ENCODE measurements at places on chromosomes 4 and X.
A peak's percentile ranks its signal among the peaks of the same experiment; 100 is the strongest.

GRCh38 chr4:73764513-73764912, 24.1 kb downstream of the CXCL8 start:
- peak; percentile 10 for DNase-seq

GRCh38 chr4:113575401-113575800, 186.1 kb downstream of the CAMK2D start:
- DNase-seq = peak; percentile 80

DNA sequence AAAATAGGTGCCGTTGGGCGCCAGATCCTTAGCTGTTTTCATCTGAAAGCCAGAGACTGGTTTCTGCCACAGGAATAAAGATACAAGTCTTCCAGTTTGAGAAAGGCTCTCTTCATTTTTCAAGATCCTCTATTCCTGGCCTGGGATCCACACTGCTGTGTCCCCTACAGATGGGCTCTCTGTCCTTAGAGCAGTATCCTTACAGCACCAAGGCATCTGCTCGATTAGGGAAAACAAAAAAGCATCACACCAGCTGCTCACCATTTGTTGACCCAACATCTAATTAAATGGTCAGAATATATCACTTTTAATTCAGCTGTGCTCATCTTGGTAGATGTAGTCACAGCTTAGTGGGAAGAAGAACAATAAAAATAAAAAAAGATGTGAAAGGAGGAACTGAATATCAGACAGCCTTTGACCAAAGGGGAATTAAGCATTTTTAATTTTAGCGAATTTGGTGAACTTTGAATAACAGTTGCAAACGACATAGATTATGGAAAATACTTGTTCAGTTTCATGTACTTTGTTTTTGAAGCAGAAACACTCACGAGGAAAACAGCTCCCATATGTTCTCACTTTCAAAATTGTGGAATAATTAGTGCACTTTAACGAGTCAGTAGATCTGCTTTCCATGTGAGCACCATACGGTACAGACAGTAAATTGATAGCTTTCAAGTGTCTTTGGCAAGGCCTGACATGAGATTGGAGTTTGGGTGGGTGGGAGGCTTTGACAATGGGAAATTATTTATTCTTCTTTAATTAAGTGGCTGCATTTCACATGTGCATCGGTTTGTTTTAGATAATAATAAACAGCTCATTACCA, 148.4 kb upstream of the CLNK start:
- DNase-seq = no peak

DNA sequence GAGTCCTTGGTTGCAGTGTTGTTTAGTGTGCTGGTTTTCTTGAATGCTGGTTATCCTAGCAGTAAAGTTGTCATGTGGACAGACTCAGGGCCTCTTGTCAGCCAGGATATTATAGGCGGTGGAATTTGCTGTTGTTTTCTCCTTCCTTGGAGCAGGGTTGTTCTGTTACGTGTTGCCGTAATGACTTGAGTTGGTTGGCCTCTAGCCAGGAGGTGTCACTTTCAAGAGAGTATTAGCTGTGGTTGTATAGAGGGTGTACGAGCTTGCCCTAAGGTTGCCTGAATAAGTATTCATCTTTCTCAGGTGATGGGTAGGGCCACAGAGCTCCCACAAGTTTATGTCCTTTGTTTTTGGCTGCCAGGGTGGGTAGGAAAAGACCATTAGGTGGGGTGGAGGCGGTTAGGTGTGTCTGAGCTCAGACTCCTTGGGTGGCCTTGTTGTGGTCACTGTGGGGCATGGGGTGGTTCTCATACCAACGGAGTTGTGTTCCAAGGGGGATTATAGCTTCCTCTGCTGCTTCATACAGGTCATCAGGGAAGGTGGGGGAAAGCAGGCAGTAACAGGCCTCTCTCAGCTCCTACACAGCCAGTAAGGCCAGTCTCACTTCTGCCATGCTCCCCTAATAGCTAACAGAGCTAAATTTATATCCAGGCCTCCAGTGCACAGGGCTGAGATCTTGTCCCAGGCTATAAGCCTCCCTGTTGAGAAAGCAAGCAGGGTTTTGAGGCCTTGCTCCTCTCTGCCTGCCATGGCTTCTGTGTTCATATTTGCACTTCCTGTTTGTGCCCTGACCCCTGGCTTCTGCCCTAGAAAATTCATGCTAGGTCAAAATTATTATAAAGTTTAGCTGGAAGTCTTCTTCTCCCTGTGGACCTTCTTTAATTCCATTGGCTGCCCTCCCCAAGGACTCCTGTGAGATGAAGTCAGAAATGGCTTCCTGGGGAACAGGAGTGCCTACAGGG, 594.7 kb downstream of the RAPGEF2 start:
- DNase-seq = no peak

- DNase-seq = peak; percentile 91
Observed at GRCh38 chrX:130878350-130879341, 24.4 kb downstream of the ENOX2 start.

GRCh38 chrX:15529165-15529564, 28.6 kb downstream of the BMX start:
- no peak for DNase-seq

GRCh38 chrX:48102874-48103374, 27.5 kb upstream of the SPACA5B start:
- DNase-seq = no peak

DNA sequence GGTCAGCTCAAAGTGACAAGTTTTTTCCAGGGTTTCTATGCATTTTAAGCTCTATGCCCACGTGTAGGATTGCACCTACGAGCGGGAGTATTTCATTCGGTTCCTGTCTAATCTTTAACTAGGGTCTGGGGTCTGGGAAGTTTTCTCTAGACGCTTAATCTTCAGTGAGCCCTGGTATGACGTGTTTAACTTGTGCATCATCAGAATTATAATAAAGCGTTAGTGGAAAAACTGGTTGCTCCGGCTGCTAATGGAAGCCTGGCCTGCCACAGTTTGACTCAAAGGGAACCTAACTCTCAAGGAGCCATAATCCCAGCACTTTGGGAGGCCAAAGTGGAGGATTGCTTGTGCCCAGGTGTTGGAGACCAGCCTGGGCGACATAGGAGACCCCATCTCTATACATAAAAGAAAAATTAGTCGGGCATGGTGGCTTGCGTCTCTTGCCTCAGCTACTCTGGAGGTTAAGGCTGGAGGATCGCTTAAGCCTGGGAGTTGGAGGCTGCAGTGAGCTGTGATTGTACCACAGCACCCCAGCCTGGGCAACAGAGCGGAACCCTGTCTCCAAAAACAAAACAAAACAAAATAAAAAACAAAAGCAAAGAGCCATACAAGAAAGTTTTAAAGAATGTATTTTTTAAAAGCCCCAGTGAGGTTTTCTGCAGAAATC, 30.2 kb downstream of the ARSD start:
- no peak for DNase-seq

- peak; percentile 16 for DNase-seq
Observed at GRCh38 chr4:42397635-42398170, 415 bp downstream of the SHISA3 start.

DNA sequence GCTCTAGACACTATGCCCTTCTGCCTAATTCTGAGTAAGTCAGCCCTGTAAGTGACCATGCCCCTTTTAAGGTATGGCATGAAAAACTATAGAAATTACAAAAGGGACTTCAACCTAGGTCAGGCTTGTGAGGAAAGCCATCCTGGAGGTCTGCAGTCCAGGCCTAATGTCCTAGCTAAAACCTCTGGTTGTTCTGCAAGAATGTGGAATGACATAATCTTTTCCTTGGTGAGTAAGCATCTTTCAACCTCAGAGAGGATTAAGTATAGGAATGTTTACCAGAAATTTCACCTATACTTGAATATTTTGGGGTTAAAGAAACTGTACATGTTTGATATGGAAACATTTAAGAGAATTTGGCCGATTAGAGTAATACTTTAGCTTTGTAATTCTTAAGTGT, 23.8 kb upstream of the HPSE start:
- DNase-seq = peak; percentile 84

DNA sequence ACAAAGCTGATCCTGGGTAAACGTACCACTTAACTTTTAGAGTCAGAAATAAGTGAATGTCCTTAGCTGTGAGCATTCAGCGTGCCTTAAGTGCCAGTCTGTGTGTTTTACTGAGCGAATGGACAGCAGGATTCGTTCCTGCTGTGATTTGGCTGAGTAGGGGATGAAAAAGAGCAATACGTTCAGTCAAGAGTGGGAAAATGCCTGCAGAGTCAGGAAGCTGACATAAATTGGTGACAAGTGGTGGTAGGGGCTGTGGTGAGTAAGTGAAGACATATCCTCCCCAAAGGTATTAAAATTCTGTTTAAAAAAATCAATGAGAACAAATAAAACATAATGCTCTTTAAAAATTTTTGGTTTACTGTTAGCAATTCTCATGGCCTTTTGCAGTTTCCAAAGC, 56.6 kb upstream of the TNIP3 start:
- no peak for DNase-seq

GRCh38 chr4:152815078-152815477, 35.3 kb downstream of the ARFIP1 start:
- no peak for DNase-seq

DNA sequence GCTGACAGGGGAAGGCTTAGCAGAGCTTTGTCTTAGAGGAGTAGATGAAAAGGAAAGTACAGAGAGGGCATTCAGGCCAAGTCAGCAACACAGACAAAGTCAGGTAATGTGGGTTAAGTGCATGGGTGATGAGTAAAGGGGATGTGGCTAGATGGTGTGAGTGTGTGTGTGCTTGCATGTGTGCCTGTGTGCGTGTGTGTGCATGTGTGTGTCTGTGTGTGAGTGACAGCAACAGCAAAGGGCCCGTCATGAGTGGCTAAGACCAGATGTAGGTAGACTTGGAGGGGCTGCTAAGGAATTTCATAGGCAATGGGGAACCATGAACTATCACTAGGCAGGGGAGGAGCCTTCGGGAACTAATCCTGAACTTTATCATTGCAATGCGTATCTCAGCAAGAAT, 2.2 kb upstream of the GPR78 start:
- no peak for DNase-seq

- DNase-seq = peak; percentile 65
Observed at GRCh38 chr4:8528713-8529112, 51.5 kb upstream of the GPR78 start.

GRCh38 chr4:47213106-47213505, 181.7 kb downstream of the GABRB1 start:
- DNase-seq = no peak

GRCh38 chr4:78726546-78726945, 49.6 kb upstream of the BMP2K start:
- DNase-seq = no peak

DNA sequence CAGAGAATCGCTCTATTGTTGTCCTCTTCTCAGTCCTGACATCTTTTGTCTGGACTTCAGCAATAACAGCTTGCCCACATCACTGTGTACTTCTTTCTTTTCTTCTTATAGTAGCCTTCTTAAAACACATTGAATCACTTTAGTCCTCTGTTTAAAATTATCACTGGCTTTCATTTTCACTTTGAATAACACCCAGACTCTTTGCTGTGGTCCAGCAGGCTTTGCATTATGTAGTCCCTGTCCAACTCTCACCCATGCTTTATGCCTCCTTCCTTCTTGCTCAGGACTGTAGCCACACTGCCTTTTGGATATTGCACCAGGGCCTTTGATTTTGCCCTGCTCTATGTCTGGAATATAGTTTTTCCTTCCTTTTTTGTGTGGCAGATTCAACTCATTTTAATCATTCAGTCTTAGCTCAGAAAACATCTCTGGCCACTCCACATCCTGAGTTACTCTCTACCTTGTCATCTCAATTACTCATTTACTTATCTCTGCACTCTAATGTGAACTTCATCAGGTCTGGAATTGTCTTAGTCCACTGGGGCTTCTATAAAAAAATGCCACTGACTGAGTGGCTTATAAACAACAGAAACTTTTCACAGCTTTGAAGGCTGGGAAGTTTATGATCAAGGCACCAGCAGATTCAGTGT, 168.2 kb downstream of the C4orf33 start:
- no peak for DNase-seq

GRCh38 chr4:78168029-78168428, 110.9 kb downstream of the FRAS1 start:
- no peak for DNase-seq

GRCh38 chrX:10089378-10089795, 67.4 kb upstream of the CLCN4 start:
- DNase-seq = no peak

- peak; percentile 94 for DNase-seq
Observed at GRCh38 chr4:122765692-122766352, 33.3 kb downstream of the BBS12 start.

GRCh38 chrX:11329021-11329420, 35.8 kb downstream of the AMELX start:
- peak; percentile 8 for DNase-seq

DNA sequence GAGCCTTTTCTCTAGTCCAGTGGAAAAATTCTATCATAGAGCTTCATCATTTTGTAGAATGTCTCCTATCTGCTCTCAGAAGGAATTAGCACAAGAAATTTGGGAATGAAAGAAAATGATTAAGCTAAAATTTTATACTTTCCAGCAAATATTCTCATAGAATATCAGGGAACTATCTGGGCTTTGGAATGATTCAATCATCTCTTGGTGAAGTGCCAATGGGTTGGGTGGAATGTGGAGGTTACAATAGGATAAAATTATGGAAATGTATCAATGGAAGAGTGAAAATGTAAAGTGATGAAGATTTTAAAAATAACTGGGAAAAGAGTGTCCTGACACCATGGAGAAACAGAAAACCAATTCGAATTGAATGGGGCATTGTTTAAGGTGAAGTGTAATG, 119.0 kb upstream of the MID1 start:
- peak; percentile 46 for DNase-seq

- DNase-seq = peak; percentile 55
Observed at GRCh38 chrX:69093960-69094871, 71.0 kb downstream of the PJA1 start.

All from fibroblast of skin of right biceps (primary cell).